ENCODE measurements at places on chromosomes 13 and 19. TPM values are rescaled to one million over a fixed set of nuclear protein-coding genes. Genes with fewer than 3 reads are reported as not detected.

SLC10A2 gene
- total RNA-seq, result not detected

DNA sequence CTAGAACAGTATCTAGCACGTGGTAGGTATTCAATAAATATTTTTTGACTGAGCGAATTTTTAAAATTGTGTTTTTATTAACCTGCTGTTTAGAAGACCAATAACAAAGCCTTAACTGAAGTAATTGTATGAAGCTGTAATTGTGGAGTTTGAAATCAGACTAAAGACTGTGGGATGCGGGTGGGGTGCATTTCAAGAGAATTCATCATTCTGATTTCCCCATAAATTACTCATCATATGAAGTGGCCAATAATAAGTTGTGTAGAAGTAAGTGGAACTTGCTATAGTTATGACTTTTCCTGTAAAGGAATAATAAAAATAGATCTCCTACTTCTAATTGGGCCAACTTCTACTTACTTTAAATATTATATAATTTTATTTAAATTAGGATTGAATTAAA lies 449.3 kb downstream of the PCDH9 start:
- DNase-seq, result peak; percentile 35

DNA sequence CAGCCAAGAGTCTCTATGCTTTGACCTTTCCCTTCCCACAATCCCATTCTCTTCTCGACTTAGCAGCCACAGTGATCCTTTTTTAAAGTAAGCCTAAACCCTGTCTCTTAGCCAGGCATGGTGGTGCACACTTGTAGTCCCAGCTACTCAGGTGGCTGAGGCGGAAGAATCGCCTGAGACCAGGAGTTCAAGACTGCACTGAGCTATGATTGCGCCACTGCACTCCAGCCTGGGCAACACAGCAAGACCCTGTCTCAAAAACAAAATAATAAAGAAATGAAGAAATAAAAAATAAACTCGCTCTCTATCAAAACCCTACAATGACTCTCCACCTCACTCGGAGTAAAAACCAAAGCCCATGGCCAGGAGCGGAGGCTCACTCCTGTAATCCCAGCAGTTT lies 14.7 kb downstream of the TEX101 start:
- DNase-seq, result no peak

GRCh38 chr19:6465006-6465405 lies 935 bp downstream of the CRB3 start:
- DNase-seq, result no peak

RNASEH2A gene
- 16.7 TPM for total RNA-seq

DNA sequence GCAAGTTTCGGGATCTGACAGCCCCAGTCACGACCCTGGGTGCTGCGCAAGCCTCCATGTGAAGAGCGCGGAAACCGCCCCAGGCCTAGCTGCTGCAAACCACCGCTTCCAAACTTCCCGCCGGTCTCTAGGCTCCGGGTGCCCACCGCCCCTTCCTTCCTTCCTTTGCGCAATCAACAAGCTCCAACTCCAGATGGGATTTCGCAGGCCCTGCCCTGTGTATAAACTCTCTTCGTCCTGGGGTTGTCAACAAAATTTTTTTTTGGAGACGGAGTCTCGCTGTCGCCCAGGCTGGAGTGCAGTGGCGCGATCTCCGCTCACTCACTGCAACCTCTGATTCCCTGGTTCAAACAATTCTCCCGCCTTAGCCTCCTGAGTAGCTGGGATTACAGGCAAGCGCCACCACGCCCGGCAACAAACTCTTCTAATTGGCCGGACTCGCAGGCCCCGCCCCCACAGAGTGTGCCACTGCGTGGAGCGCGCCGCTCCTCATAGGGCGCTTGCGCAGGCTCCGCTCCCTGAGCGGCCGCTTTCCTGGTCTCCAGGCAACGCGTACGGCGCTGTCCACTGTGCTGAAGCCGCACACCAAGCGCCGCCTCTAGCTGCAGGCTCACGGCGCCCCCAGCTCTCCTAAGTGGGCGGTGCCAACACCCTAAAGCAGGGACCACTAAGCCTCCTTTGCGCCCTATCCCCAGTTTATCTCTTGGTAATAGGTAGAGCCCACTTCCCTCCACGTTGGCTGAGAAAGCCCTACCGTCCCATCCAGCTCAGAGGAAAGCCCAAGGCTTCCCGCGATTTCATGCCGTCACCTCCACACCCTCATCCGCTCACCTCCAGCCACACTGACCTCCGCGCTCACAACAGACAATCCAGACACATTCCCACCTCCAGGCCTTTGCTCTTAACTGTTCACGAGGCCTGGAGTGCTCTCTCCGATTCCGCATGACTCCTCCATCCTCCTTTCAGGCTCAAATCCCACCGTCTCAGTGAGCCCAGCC lies 5.5 kb upstream of the QTRT1 start:
- DNase-seq, result peak; percentile 95

DNA sequence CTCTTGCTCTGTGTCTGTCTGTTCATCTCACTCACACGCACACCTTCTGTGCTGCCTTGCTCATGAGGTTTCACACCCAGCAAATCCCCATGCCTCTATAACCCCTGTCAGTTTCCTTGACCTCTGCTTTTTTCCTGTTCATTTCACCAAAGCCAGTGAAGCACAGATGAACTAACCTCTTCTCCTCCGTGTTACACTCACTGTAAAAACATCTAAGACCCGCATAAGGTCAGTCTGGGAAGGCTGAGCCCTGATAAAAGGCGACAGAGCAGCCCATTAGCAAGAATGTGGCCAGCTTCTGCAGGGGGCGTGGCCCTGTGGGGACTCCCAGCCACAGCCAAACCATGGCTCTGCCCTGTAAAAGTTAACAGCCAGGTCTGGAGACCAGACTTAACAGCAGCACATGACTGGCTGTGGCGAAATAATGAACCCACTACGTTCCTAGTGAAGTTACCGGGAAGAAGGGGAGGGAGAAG lies 42.8 kb upstream of the NPAS1 start:
- DNase-seq, result no peak

GRCh38 chr19:39415111-39416046 lies 2.9 kb downstream of the PLEKHG2 start:
- no peak for DNase-seq

DNA sequence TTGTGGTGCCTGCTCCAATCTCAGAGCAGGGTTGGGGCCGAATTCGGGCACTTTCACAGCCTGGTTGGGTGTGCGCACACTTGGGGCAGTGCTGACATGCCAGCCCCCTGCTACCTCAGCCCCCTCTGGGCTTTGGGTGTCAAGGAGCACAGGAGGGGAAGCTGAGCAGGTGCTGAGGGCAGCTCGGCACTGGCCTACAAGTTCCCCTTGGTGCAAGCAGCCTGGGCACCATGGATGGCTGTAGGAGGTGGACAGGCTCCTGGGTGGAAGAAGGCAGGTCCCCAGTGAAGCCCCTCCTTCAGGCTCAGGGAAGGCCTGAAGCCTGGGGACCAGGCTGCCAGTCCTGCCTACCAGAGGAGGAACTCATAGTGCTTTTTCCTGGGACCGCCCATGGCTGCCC lies 326.6 kb downstream of the NDFIP2 start:
- no peak for DNase-seq

DNA sequence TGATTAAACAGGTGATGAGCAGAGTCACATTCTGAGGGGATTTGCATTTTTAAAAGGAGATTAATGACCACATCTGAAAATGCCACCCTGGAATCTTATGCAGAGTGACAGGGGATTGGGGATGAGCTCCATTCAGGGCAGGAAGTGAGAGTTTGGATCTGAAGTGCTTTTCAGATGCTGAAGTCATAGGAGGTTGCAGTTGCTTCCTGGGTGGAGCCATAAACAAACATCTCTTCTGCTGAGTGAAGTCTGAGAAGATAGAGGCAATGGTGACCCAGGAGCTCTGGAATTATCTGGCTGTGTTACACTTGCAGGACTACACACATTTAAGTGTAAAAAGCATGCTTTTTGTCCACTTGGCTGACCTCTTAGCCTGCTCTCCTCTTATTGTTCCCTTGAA lies 51.4 kb upstream of the PSG8 start:
- DNase-seq, result no peak

- no peak for DNase-seq
Measured at GRCh38 chr13:56338421-56338820, 802.3 kb upstream of the PRR20A start.

KIR2DL1 gene
- not detected for total RNA-seq

- DNase-seq, result no peak
Measured at GRCh38 chr13:91158017-91158395, 189.5 kb upstream of the MIR17HG start.

- no peak for DNase-seq
Measured at GRCh38 chr19:8142513-8142900, 6.9 kb downstream of the FBN3 start.

- no peak for DNase-seq
Measured at GRCh38 chr13:77878190-77878589, 40.4 kb downstream of the EDNRB start.

GRCh38 chr19:57949296-57949695 lies 1.8 kb upstream of the ZNF256 start:
- DNase-seq, result no peak

- no peak for DNase-seq
Measured at GRCh38 chr13:70385852-70386251, 277.6 kb upstream of the KLHL1 start.

GRCh38 chr19:7658219-7658686 lies 10.6 kb upstream of the RETN start:
- no peak for DNase-seq

DNA sequence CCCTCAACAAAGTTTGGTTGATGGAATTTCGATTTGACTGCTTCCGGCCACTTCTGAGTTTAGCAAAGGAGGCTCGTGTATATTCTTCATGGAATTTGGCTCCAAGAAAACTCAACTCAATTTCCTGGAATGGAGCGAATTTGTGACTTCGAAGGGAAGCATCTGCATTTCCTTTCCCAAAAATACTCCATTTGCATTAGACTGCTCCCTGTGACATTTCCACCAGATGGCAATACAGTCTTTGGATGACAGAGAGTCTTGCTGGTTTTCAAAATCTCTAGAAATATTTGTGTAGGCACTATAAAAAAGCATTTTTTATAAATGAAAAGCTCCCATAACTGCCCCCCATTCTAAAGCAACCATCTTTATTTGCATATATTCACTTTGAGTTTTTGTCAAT lies 4.1 kb downstream of the C1QTNF9 start:
- peak; percentile 24 for DNase-seq

DNA sequence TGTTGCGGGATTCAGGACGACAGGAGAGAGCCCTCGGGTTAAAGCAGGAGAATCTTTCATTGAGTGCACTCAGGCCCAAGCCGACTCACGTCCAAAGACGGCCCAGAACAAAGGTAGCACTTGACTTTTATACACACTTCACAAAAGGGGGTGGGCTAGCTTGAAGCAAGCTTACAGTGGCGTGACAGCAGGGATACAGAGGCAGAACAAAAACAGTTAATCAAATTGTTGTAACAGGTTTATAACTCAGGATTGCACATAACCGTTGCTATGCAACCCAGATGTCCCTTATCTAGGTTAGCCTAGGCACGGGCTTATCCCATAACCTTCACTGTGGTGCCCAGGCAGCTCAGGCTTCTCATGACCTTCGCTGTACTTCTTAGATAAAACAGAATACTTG lies 2.0 kb downstream of the MED25 start:
- no peak for DNase-seq

CGB5 gene
- total RNA-seq, result not detected

DNA sequence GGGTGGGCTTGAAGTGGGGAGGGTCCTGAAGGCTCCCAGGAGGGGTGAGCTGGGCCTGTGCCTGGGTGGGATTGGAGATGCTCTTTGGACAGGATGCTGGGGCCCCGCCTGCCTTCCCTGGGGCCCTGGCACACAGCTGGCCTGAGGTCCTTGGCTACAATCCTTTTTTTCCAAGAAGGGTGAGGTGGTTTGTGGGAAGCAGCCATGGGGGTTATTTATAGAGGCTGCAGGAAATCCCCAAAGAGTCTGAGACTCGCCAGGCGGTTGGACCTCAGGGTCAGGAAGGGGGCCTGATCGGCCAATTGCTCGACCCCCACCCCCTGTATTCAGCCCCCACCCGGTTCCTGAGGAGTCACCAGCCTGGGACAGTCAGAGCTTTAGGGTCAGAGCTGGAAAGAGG lies 10.0 kb downstream of the GTPBP3 start:
- peak; percentile 74 for DNase-seq

GRCh38 chr13:79837741-79838450 lies 356.9 kb downstream of the NDFIP2 start:
- no peak for DNase-seq

SWSAP1 gene
- total RNA-seq, result 1.4 TPM

SIAH3 gene
- not detected for total RNA-seq

DNA sequence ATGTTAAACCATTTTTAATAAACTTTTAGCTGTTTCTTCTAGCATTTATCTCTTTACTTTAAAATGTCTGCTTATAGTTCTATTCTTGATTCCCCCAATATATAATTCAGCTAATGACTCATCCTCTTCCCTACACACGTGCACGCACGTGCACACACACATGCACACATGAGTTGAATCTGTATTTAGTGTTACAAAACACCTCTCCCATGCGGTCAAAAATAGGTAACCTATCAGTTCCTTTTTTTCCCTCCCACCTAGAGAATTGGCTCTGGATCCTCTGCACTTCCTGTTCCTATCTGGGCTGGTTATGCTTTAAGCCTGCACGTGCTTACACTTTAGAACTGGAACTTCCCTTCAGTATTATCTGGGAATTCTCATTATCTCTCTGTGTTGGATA lies 144.1 kb downstream of the PAN3 start:
- DNase-seq, result no peak

DNA sequence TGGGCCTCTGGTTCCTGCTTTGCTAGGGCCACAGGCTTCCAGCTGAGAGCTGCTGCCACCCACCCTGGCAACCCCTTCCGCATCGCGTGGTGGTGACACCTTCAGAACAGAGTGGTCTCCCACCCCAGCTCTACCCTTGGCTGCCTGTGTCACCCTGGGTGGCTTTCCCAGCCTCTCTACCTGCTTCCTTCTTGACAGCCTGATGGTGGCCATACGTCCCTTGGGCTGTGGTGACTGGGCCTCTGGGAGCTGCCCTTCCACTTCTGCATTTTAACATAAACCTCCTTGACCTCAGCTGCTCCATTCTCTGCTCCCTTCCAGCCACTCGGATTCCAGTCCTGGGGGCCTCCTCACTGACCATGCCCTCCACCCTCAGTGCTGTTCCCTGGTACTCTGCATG lies 17.0 kb downstream of the PAK4 start:
- DNase-seq, result no peak

DNA sequence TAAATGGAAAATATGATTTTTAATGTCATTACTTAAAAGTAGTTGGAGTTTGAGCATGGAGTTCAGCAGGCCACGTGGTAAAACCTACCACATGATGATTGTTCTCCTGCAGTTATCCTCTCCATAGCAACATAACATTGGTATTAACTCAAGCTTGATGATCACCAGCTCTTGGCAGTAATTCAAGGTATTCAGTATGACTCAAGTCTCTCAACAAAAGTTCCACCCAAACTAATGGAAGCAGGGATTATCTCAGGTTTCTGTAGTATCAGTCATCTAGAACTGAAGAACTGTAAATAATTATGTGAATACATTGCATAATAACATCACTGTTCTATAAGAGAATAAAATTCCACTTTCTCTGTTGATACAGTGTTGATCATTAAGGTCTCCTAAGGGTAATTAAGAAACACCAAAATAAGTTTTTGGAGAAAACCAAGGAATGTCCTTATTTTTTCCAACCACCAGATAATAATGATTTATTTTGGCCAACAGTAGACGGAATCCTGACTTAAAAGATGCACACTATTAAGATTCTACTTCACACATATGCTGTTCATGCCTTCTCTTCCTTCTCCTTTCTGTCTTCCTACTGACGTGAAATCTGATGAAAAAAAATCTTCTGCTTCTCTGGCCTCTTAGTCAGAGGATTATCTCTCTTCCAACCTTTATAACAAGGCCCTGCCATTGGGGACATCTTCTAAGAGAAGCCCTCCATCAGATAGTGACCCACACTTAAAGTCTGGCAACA lies 1092.3 kb downstream of the EFNB2 start:
- peak; percentile 93 for DNase-seq

BRSK1 gene
- total RNA-seq, result 5.1 TPM

Data from MCF 10A (cell line).